ENCODE measurements at places on chromosomes 16 and 17. TPM values are rescaled to one million over a fixed set of nuclear protein-coding genes. Genes with fewer than 3 reads are reported as not detected.
A peak's percentile ranks its signal among the peaks of the same experiment; 100 is the strongest.

GRCh38 chr17:10370016-10370608, 2.7 kb downstream of the MYH13 start:
- DNase-seq: no peak

- no peak for DNase-seq
Measured at GRCh38 chr17:17088541-17089525, 46.6 kb downstream of the MPRIP start.

Gene KCNAB3
- 1.9 TPM for polyA plus RNA-seq

- DNase-seq: no peak
Measured at GRCh38 chr17:82489117-82489516, 30.4 kb upstream of the FOXK2 start.

Gene DNAH2
- polyA plus RNA-seq: 0.10 TPM

Gene PDILT
- not detected for polyA plus RNA-seq

DNA sequence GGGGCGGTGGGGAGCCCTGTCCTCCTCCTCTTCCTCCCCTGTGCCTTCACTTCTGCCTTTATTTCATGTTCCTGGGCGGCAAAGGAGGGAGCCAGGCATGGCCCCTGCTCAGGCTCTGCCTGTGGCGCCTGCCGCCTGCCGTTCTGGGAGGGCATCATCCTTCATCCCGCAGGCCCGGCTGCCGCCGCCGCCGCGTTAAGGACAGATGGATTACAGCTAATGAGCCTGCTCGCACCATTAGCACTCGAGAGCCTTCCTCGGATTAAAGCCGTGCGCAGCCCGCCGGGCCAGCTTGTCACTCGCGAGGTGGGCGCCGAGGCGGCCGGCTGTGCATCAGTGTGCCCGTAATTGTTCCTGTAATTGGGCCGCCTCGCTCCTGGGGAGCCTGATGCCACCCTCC, 127.7 kb upstream of the GSE1 start:
- no peak for DNase-seq

Gene EME1
- 5.3 TPM for polyA plus RNA-seq

GRCh38 chr16:66947302-66948065, 12.2 kb downstream of the CES2 start:
- peak; percentile 52 for DNase-seq

Gene FOXN1
- polyA plus RNA-seq: not detected

Gene CHD3
- 43.5 TPM for polyA plus RNA-seq

DNA sequence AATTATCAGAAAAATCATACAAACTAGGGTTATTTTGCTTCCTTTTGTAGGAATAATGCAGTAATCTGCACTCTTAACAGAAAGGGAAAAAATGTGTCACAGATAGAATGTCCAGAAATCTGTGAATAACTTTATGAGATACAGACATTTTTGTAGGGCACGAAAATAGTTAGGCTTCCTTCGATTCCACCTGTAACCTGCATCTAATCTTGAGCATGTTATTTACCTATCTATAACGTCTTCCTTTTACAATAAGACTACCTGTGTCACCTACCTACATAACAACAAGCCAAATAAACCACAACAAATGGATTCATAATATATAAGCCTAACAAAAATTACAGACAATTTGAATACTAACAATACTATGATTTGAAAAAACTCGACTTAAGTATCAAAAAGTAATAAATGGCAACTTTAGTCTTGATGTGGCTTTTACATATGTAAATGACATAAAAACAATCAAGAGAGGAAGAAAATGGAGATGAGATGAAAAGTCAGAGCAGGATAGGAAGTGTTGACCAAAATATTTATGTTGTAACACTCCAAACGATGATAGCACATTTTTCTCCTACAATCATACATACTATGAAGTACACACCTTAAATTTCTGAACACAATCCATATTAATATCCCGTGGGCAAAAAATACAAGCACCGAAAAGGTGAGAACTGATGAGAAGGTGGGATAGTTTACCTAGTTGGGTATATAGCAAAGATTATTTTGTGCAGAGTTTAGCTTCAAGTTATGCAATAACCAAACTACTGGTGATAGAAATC, 2.5 kb downstream of the STAT5B start:
- no peak for DNase-seq

DNA sequence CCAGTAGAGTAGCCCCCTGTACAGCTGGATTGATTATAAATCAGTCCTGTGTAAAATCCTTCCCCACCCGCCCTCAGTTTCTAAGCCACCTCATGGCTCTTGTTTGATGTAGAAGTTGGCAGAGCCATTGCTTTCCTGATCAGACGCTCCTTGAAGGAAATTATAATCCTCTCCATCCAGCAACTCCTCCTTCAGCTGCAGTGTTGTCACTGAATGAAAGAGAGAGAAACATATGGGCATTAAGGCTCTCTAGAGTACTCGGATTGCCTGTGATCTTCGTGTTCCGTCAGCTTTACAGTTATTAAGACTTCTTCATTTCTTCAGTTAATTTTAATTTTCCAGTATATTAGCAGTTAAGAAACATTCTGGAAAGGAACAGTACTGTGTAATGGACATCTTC, 14.3 kb downstream of the NME2 start:
- DNase-seq: no peak

- no peak for DNase-seq
Measured at GRCh38 chr17:80879723-80880647, 111.7 kb upstream of the CHMP6 start.
